ENCODE measurements at places on chromosomes 2 and 18.

- DNase-seq = no peak
Observed at GRCh38 chr2:64338910-64339500, 115.0 kb upstream of the LGALSL start.

DNA sequence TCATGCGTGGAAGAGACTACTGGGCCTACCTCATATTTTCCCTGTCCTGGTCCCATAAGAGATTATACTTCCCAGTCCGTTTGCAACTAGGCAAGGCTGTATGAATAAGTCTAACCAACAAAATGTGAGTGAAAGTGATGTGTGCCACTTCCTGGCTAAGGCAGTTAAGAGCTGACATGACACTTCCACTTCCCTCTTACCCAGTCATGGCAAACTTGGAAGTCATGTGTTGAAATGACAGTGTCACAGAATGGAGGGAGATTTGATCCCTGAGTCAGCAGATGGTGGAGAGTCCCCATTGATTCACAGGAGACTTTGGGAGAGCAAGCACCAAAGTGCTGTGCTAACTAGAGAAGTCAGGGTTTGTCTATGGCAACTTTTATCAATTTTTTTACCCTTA, 36.4 kb downstream of the TACR1 start:
- no peak for DNase-seq

GRCh38 chr18:77457681-77458080, 208.0 kb downstream of the GALR1 start:
- DNase-seq = no peak

DNA sequence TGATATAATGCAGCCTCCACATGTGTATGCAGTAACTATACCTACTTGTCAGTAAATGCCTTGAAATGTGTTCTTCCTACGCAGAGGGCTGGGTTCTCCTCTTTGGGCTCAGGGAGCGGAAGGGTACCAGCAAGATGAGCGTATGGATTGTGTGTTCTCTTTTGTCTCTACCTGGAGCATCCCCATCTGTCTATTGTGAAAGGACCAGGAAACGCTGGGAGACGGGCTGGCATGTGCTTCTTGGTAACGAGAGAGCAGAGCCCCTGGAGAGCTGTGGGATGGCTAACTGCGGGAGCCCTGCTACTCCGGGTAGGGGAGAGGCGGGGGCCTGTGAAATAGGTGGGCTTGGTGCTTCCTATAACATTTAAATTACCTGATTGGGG, 80.9 kb downstream of the BCL2 start:
- no peak for DNase-seq

- DNase-seq = no peak
Observed at GRCh38 chr2:237647176-237648015, 20.0 kb downstream of the LRRFIP1 start.

DNA sequence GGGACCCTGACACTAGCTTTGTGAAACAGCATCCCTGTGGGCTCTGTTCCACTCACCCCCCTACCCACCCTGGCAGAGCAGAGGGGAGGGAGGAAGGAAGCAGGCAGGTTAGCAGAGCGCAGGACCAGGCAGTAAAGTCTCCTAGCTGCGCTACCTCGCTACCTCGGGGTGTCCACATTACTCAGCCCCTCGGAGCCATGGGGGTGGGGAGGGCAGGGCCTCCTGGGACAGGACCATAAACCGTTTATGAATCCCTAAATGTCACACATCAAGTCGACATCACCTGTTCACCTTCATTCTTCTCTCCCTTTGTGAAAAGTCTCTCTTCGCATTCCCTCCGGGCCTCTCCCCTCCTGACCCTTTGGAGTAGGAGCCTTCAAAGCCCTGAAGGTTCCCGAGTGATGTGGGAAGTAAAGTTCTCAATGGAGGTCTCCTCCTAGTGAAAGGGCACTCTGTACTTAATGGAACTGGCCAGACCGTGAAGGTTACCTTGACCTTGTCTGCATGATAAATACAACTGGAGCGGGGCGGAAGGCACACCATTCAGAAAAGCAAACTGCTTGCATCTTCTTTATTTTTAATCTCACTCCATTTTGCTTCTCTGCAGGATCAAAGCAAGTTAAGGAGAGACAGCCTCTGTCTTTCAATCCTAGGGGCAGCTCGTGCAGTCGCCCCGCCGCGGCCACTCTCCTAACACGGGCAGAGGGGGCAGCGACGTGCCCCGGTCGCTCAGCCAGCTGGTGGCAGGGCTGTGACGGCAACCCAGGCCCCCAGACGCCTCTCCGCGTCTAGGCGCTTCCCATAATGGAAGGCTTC, 23.7 kb upstream of the SMAD7 start:
- DNase-seq = peak; percentile 13

Data from substantia nigra (tissue), 51 donors.